ENCODE measurements at places on chromosomes 2 and 18.
A peak's percentile ranks its signal among the peaks of the same experiment; 100 is the strongest.

DNA sequence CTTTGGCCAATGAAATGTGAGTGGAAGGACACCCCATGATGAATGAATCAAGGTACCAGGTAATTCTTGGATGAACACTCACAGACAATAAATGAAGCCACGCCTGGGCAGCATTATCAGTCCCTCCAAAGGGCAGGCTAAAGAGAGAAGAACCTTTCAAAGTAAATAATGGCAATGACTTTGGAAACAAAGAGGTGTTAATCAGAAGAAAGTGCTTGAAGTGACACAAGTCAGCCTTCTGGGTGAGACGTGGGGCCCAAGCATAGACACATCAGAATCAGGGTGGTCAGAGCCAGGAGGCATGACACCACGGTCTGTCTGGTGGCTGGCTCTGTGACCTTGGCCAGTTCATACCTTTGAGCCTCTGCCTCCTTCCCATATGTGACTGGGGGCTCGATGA lies 103.3 kb downstream of the POLR1A start:
- H3K4me3 ChIP-seq: no peak overlapping the region
- DNase-seq: no peak
- no peak overlapping the region for H3K27ac ChIP-seq
- H3K4me1 ChIP-seq: peaks cover 9% of the 10 kb centered on the region
- no peaks in the 10 kb centered on the region for H3K36me3 ChIP-seq

- H3K27me3 ChIP-seq: no peaks in the 10 kb centered on the region
- DNase-seq: no peak
- no peaks in the 10 kb centered on the region for H3K4me1 ChIP-seq
- H3K27ac ChIP-seq: no peak overlapping the region
- H3K36me3 ChIP-seq: peaks cover 13% of the 10 kb centered on the region
- H3K4me3 ChIP-seq: no peak overlapping the region
Measured at GRCh38 chr2:128160616-128161275, 69.7 kb downstream of the UGGT1 start.

- DNase-seq: no peak
- no peak overlapping the region for H3K27ac ChIP-seq
- no peaks in the 10 kb centered on the region for H3K4me1 ChIP-seq
Measured at GRCh38 chr2:180336550-180336949, 329.5 kb upstream of the CWC22 start.

DNA sequence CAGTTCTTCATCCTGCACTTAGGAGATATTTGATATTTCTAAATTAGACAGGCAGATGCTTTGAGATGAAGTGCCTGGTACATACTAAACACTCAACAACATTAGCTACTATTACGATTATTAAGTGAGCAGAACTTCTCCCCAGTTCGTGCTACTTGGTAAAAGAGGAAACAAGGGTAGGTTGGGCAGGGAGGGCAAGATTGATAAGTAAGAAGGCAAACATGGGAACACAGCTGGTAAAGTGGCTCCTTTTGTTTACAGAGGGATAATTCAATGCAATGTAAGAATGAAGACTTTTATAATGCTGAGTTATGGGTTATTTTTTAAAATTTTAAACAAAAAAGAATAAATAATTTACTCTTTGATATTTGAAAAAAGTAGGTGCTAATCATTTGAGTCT lies 15.9 kb upstream of the WIPF1 start:
- H3K4me3 ChIP-seq: no peak overlapping the region
- H3K36me3 ChIP-seq: no peaks in the 10 kb centered on the region
- H3K4me1 ChIP-seq: peaks cover 19% of the 10 kb centered on the region
- DNase-seq: no peak
- no peaks in the 10 kb centered on the region for H3K27me3 ChIP-seq

DNA sequence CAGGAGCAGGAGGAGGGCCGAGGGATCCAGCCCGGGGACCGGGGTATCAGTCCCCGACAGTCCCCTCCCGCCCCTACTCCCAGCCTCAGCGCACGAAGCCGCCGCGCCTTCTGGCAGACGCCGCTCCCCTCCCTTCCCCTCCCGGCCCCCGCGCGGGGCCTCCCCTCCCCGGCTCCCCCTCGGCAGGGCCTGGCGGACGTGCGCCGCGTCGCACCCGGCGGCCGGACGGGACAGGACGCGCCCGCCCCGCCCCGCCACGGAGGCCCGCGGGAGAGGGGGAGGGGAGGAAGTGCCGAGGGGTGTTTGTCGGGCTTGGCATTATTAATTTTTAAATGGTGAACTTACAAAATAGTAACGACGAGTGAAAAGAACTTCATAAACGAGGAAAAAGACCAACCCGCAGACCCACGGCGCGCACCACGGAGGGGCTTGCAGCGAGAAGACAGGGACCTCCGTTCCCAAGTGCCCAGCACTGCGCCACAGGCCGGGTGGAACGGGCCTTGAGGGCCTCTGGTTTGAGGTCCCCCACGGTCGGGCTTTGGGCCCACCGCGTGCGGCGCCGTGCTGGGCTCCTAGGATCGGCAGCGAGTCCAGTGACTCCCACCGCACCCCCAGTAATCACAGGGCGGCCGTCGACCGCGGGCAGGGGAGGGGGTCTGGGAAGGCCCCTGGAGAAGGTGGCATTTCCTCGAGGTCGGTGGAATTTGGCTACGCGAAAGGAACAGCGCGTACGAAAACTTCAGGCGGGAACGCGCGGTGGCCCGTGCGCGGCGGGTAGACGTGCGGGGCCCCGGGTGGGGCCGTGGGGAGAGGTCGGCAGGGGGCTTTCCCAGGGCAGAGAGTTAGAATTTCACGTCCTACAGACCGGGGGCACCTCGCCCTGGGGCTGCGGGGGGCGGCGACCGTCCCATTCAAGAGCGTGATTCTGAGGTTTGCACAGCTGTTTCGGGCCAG lies 954 bp upstream of the CTDSP1 start:
- peaks cover 12% of the 10 kb centered on the region for H3K4me1 ChIP-seq
- peak overlapping the region; percentile 73 for H3K4me3 ChIP-seq

GRCh38 chr2:10022966-10023662 lies 20.2 kb upstream of the KLF11 start:
- no peaks in the 10 kb centered on the region for H3K27me3 ChIP-seq
- H3K27ac ChIP-seq: peak overlapping the region; percentile 1
- no peak for DNase-seq
- no peaks in the 10 kb centered on the region for H3K4me1 ChIP-seq
- H3K4me3 ChIP-seq: no peak overlapping the region

- H3K27me3 ChIP-seq: no peaks in the 10 kb centered on the region
- no peak for DNase-seq
- no peaks in the 10 kb centered on the region for H3K36me3 ChIP-seq
- no peak overlapping the region for H3K27ac ChIP-seq
- no peak overlapping the region for H3K4me3 ChIP-seq
- no peaks in the 10 kb centered on the region for H3K4me1 ChIP-seq
Measured at GRCh38 chr2:235149736-235150135, 197.9 kb downstream of the SH3BP4 start.

DNA sequence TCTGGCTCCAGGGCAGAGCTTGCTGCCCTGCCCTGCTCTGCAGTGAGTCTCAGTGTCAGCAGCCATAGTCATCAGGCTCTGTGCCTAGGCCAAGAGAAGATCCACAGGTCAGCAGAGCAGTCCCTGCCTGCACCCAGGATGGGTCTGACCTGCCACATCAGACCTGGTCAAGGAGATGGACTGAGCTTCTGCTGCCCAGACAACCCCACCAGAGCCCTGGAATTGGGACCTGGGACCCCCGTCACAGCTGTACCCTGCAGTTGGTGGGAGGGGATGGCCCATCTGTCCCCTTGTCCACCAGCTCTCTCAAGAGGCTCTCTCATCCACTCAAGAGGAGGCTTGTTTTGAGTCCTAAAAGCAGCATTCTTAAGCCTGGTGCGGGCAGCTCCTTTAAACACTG lies 142.6 kb downstream of the TFCP2L1 start:
- H3K4me3 ChIP-seq: no peak overlapping the region
- H3K27me3 ChIP-seq: no peaks in the 10 kb centered on the region
- H3K36me3 ChIP-seq: no peaks in the 10 kb centered on the region
- DNase-seq: peak; percentile 32

- DNase-seq: no peak
- H3K4me3 ChIP-seq: no peak overlapping the region
- no peaks in the 10 kb centered on the region for H3K4me1 ChIP-seq
- H3K27ac ChIP-seq: no peak overlapping the region
- H3K36me3 ChIP-seq: no peaks in the 10 kb centered on the region
Measured at GRCh38 chr2:239890206-239890746, 134.9 kb downstream of the NDUFA10 start.

GRCh38 chr18:13584825-13585224 lies 141.5 kb downstream of the FAM210A start:
- DNase-seq: no peak
- H3K4me3 ChIP-seq: no peak overlapping the region
- H3K4me1 ChIP-seq: no peaks in the 10 kb centered on the region
- H3K27ac ChIP-seq: no peak overlapping the region
- H3K27me3 ChIP-seq: no peaks in the 10 kb centered on the region

DNA sequence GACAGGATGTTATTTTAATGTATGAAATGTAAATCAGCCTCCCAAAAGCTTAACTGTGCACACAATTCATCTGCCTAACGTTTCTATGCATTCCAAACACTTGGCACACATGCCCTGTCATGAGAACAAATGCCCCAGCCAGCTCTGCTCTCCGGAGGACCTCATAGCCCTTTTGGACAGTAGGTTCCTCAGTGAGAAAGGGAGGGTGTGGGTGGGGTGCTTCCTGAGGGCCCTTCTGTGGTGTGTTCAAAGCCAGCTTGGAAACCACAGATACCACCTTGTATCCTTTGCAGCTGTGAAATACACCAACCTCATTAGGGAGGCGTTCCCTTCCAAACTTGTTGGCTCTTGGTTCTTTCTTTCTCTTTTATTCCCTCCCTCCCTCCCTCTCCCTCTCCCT lies 102.2 kb upstream of the ASB18 start:
- no peaks in the 10 kb centered on the region for H3K27me3 ChIP-seq
- no peaks in the 10 kb centered on the region for H3K36me3 ChIP-seq
- no peak for DNase-seq

GRCh38 chr2:101341901-101342624 lies 33.6 kb upstream of the RNF149 start:
- H3K4me3 ChIP-seq: no peak overlapping the region
- H3K27me3 ChIP-seq: no peaks in the 10 kb centered on the region
- H3K36me3 ChIP-seq: no peaks in the 10 kb centered on the region

DNA sequence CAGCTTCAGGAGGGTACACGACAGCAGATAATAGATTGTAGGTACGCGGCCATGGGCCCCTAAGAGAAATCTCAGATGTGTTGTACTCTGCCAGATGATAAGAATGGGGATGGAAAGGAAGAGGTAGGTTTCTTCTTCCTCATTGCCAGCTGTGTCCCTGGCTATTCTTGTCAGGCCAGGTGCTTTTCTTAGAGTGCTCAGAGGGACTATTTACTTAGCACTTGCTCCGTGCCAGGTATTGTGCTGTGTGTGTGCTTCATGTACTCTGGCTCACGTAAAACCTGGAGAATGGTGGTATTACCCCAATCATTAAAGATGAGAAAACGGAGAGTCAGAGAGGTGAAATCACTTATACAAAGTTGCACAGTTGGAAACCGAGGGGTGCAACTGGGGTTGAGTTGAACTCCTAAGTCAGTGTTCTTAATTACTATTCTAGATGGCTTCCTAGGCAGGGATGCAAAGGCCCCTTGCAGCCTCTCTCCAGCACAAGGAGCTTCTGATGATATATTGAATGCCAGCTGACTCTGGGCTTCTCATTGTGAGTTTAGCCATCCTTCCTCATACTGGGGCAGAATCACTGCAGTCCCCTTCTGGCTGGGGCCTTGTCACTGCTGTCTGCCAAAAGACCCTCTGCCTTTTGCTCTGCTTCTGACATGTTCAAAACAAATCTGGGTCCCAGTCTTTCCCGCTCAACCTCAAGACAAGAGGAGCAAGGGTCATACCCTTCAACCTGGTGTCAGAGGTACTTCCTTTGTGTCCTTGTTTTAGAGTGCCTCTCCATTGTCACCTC lies 60.7 kb downstream of the LYPD1 start:
- no peak overlapping the region for H3K4me3 ChIP-seq
- no peak overlapping the region for H3K27ac ChIP-seq
- no peak for DNase-seq

- H3K27ac ChIP-seq: no peak overlapping the region
- no peaks in the 10 kb centered on the region for H3K27me3 ChIP-seq
- H3K4me3 ChIP-seq: no peak overlapping the region
- DNase-seq: no peak
Measured at GRCh38 chr2:10283106-10284062, 19.3 kb upstream of the HPCAL1 start.

GRCh38 chr2:105329561-105330495 lies at the start of gene TGFBRAP1:
Gene TGFBRAP1 (minus strand): TSS chr2:105329735. CDS start chr2:105308301, 21,434 bp downstream.
- peak within 1 kb of the TSS; percentile 80 for H3K4me3 ChIP-seq
- H3K27me3 ChIP-seq: no peaks in the 10 kb centered on the region
- H3K27ac ChIP-seq: peak within 1 kb of the TSS; percentile 68
- peaks cover 14% of the 10 kb centered on the region for H3K4me1 ChIP-seq
- peaks cover 8% of the 10 kb centered on the region for H3K36me3 ChIP-seq
- peak; percentile 85 for DNase-seq

GRCh38 chr2:128590309-128591021 lies 271.8 kb upstream of the HS6ST1 start:
- H3K36me3 ChIP-seq: no peaks in the 10 kb centered on the region
- no peak overlapping the region for H3K4me3 ChIP-seq
- peaks cover 19% of the 10 kb centered on the region for H3K4me1 ChIP-seq
- no peaks in the 10 kb centered on the region for H3K27me3 ChIP-seq
- no peak for DNase-seq

- no peaks in the 10 kb centered on the region for H3K4me1 ChIP-seq
- peak; percentile 71 for DNase-seq
- no peak overlapping the region for H3K27ac ChIP-seq
Measured at GRCh38 chr2:218009231-218009630, 6.4 kb upstream of the TNS1 start.

GRCh38 chr18:28110924-28111323 lies 66.0 kb downstream of the CDH2 start:
- no peak overlapping the region for H3K4me3 ChIP-seq
- no peak overlapping the region for H3K27ac ChIP-seq
- DNase-seq: no peak
- no peaks in the 10 kb centered on the region for H3K27me3 ChIP-seq
- no peaks in the 10 kb centered on the region for H3K4me1 ChIP-seq
- no peaks in the 10 kb centered on the region for H3K36me3 ChIP-seq

DNA sequence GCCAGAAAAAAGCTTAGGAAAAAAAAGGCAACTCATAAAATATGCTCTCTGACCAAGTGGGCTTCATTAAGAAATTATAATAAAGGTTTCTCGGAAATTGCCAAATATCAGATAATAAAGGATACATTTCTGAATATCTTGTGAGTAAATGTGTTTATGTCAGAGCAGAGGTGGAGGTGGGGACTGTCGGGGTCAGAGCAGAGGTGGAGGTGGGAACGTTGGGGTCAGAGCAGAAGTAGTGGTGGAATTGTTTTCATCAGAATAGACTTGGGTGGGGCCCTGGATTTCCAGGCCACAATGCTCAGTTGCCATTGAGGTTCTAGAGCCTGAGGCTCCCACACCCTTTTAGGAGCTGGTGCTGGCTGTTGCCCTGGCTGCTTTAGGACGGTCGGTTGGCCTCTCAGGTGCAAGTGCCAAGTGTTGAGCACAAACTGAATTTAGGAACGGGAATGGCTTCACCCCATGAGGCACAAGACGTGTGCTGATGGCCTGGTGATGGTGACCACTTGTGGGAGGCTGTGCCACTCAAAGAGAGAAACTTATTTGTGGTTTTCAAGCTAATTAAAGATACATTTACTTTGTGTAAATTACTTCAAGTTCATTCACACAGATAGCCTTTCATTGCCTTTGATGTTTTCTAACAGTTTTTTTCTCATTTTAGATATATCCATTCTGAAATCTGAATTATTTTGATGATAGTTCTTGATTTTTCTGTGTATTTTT lies 131.5 kb downstream of the ATP9B start:
- no peak overlapping the region for H3K4me3 ChIP-seq
- H3K4me1 ChIP-seq: no peaks in the 10 kb centered on the region
- DNase-seq: no peak
- H3K36me3 ChIP-seq: peaks cover 4% of the 10 kb centered on the region
